ENCODE measurements at places on chromosomes 4 and X.

DNA sequence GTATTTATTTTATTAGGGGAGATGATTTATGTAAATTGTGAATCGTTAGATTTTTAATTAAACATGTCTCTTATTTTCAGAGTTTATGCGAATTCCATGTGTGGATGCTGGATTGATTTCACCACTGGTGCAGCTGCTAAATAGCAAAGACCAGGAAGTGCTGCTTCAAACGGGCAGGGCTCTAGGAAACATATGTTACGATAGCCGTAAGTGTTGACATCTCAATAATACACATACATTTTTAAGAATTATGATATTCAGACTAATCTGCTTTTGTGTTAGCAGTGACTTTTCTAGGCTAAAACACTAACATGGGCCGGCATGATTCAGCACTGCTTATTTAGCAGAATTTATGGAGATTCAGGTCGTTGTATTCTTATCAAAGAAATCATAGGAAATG is 91.2 kb downstream of the RAP1GDS1 start:
- no peak for DNase-seq

- no peak for DNase-seq
Observed at GRCh38 chr4:41505161-41505661, 32.7 kb upstream of the LIMCH1 start.

DNA sequence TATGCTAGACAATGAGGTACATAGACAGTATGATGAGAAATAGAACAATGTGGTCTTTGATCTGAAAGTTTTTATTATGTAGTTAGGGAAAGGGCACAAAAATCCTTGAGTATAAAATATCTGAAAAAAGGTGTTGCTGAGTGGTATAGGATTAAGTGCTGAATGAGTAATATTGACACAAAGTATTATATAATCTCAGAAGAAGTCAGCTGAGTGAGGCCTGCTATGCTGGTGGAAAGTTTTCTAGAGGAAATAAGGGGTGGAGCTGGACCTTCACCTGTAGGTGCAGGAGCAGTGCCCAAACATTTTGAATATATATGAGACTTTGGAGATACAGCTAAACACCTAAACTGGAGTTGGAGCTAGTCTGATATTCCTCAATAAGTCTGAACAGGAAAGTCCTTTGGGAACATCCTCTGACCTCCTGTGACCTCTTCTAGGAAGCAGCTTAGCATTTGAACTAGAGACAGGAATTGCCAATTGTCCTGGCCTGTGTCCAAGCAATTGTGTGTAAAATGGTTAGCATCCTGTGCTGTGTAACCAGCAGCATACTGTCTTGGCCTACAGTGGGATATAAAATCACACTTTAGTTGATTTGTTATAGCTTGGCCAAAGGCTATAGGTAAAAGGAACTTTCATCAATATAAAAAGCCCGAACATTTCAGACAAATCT is 285.3 kb downstream of the ANKRD50 start:
- DNase-seq: no peak

DNA sequence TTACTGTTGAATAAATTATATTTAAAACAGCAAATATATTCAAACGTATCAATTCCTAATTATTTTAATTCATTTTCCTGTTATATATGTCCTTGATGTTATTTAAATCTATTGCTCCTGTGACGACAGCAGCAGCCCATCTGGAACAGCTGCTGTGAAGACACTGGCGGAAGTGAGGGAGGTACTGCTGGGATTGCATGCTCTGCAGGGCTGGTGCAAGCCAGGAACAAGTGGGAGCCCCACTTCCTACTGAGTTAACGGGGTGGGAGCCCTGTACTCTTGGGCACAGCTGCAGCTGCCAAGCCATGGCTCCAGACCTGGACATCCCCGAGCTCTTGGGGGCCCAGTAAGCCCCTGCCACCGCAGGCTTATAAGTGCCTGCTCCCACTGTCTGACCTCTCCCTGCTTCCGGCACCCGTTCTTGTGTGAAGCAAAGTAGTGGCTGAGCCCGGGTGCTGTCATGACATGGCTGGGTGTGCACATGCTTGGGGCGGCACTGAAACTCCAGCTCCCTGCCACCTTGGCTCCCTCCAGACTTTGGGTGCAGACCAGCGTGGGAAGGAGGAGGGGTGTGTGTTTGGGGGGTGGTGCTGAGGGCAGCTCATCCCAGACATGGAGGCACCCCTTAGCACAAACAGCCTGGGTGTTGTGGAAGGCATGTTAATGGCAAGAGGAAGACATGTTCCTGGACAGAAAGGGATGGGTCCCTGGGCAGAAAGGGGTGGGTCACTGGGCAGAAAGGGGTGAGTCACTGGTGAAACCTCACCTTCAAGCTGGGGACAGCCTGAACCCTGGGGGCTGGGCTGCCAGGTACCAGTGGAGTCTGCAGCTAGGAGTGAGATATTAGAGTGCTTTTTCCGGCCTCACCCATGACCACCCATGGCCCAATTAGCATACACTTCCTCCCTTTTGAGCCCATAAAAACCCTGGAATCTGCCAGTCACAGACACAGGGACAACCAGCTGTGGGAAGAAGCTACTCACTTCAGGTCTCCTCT is 1981.3 kb upstream of the IGFBP7 start:
- peak; percentile 59 for DNase-seq

- DNase-seq: no peak
Observed at GRCh38 chr4:26601204-26601603, 17.3 kb downstream of the TBC1D19 start.

GRCh38 chr4:124132161-124132560 is 580.4 kb downstream of the ANKRD50 start:
- DNase-seq: no peak

DNA sequence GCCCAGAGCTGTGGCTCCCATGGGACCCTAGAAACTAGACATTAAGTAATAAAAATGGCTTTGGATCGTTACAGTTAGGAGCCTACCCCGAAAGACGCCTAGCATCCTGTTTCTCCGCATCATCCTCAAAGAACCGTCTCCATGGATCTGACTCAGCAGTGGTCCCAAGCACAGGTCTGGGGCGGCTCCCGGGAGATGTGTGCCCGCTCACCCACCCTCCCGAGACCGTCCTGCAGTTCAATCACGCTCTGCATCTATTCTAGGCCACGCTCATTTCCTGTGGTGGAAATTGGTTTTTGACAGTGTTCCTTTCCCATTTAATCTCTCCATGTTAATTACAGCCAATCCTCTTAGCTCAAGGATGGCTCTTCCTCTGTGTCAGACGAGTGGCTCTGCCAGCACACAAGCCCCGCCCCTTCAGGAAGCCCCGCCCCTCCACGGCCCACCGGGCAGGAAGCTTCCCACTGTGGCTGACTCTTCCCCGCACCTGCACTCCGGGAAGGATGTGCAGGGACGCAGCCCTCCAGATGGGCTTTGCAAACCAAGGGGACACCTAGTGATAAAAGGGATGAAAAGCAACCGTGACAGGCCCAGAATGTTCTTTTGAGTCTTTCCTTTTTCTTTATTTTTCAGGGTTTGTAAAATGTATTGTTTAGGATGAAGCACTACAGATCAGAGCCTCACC is 34.5 kb upstream of the HELT start:
- peak; percentile 72 for DNase-seq

- no peak for DNase-seq
Observed at GRCh38 chr4:109157205-109157604, 145.3 kb downstream of the COL25A1 start.

Data from left forelimb (tissue), 1 donor.